Inflammatory macrophage (primary cell): ENCODE measurements at places on chromosomes 3 and 15.

DNA sequence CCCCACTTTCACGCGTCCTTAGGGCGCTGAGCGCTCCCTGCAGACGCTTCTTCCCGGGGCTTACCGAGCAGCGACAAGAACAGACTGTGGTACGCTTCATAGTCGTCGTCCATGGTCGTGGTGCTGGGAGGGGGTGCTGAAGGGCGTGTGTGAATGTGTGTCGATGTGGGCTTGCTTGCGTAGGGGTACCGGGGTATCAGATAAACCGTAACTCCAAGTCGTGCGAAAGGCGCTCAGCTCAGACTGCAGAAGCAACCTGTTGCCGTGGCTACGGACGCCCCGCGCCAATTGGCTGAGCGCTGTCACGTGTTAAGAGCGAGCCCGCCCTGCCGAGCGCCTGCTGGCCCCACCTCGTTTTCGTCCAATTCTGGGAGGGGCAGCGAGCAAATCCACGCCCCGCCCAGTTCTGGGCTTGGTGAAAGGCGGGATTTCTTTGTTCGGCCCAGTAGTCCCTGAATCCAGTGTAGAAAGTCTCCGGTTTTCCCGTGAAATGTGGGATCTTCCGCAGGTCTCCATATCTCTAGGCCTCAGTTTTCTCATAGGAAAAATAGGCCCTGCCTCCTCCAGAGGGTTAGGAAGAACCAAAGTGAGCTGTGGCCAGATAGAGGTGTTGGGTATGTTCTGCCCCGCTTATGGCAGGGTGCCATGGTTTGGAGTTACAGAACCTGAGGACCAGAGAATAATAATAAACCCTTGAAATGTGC lies at the start of gene EFCAB12:
EFCAB12 (minus strand) TSS at position 261 of the 704 bp plus-strand sequence; CDS start at position 113, 148 bp downstream.
- DNase-seq = peak; percentile 90

DNA sequence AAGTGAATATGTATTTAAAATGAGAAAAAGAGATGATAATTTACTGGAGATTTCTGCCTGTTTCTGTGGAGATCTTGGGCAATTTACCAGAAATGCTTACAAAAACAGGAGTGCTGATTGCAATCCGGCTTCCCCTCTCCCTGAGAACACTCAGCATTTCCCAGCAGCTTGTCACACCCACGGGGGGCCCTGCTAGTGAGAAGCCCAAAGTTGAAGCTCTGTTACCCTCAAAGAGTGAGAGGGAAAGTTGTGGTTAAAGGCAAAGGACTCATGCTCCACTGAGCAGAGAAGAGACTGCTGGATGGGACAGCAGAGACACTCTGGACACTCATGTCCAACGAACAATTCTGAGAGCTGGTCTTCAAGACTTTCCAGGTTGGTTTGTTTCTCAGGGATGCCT lies 2.9 kb downstream of the MCTP2 start:
- peak; percentile 62 for DNase-seq

- no peak for DNase-seq
Measured at GRCh38 chr3:169215461-169216352, 447.8 kb downstream of the MECOM start.

DNA sequence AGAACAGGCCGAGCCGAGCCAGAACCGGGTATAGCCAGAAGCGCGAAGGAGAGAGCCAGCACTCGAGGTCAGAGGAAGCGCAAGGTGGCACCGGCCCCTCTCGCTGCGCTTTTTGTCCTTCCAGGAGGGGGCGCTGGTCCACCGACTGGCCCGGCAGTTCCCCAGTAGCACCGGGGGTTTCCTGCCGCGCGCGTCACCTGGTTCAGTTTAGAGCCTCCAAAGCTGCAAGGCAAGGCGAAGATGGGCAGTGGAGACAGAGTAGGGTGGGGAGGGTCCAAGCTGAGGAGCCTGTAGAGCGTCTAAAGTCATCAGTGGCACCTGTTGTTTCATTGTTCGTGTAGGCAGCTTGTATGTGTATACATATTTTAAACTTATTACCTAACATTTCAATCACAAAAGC lies 7.6 kb upstream of the NR2E3 start:
- peak; percentile 3 for DNase-seq

DNA sequence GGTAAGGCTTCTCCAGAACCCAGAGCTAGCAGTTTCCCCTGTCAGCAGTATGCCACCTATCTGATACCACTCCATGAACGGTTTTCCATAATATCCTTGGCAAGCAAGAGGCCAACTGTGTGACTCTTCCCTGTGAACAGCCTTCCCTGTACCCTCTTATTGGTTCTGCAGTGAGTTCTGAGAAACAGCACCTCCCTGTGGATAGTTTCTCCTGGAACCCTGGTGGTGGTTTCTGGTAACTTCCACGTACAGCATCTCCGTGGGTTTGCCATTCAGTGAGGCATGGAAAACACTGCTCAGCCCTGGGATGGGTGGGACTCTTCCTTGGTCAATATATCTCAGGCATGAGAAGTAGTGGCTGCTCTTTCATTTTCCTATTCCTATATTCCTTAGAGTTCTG lies 19.4 kb upstream of the SERPINI2 start:
- peak; percentile 16 for DNase-seq

DNA sequence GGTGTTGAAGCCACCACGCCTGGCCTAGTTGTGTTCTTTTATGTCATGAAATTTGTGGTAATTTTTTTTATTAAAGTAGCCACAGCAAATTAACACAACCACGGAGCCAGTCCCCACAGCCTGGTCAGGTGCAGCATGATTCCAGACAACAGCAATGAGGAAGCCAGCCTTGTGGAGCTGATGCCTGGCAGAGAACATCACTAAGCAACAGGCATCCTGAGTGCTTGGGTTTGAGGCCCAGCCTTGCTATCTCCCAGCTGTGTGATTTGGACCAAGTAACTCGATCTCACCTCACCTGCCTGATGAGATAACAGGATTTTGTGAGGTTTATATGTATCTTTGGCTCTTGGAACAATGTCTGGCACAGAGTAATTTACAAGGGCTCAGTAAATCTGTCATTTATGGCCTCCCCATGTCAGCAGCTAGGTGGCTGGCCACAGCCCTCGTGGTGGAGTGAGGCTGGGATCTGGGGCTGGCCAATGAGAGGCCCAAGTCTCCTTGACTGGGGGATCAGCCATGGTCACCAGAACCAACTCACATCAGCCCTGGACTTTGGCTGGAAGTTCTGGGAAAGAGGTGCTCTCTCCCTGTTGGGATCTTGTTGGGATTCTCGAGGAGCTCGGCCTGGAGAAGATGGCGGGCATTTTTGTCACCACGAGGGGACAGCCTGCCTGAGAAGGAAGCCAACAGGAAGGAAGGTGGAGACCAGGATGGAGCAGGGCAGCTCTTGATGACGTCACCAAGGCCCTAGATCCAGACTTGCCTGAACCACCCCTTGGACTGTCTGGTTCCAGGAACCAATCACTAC lies 22.8 kb upstream of the FLNB start:
- no peak for DNase-seq

DNA sequence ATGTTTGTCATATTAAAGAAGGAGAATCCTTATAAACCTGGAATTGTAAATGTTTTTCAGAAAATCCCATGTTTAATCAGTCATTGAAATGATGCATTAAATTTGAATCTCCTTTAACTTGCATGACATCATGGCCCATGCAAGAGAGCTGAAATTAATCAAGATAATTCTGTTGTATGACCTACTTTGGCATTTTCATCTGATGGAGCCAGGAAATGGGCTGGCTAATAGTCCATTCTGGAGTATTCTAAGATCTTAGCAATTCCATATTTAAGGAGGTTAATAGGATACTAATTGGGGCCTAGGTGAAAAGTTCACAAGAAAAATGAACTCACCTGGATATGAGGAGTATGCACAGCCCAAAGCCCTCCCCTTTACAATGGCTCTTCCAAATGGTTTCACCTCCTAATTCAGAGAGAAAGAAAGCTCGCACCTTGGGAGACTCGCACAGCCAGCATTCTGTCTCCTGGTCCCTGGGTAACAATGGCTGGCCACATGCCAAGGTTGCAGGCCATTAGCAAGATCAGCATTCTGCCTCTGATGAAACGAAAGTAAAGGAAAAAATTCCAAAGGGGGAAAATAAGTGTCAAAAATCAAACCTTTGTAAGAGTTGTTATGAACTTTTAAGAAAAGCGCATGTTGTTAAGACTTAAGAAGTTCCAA lies 786.4 kb downstream of the MCTP2 start:
- DNase-seq = no peak

GRCh38 chr3:182629521-182629920 lies 163.8 kb upstream of the ATP11B start:
- DNase-seq = no peak

DNA sequence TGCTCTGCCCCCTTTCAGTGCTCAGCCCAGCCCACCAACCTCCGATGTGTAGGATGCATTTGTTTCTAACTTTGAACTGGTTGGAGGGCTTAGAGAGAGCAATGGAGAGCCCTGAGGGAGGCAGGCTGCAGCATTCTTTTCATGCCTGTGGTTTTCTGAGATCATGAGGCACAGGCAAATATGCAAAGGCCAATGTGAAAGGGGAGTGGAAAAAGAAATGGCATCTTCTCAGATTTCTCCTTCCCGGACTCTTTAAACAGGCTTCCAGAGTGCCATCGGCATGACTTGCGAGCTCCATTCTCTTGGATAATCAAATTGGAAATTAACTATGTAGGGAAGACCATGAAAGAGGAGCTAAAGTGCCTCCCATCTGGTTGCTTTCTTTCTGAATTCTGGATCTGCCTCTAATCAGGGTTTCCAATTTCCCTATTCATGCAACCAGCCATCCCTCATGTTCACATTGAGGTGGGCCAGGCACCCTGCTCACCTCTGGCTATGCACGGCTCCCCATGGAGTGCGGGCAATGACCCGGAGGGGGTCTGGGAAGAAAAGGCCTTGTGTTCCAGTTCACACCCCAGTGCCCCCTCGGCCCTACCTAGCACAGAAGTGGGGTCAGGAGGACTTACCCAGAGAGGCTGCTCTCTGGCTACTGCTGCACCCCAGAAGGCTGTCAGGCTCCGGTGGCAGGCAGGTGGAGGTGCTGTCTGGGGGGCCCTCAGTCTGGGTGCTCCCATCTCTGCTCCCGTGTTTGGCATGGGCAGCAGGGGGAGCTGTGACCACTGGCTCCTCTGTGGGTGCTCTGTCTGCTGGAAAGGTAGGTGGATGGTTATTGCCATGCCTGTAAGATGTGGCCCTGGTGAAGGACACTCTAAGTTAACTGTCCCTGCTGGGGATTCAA lies 16.1 kb downstream of the AMOTL2 start:
- DNase-seq = no peak

GRCh38 chr15:61994216-61994615 lies 66.0 kb downstream of the VPS13C start:
- DNase-seq = no peak

DNA sequence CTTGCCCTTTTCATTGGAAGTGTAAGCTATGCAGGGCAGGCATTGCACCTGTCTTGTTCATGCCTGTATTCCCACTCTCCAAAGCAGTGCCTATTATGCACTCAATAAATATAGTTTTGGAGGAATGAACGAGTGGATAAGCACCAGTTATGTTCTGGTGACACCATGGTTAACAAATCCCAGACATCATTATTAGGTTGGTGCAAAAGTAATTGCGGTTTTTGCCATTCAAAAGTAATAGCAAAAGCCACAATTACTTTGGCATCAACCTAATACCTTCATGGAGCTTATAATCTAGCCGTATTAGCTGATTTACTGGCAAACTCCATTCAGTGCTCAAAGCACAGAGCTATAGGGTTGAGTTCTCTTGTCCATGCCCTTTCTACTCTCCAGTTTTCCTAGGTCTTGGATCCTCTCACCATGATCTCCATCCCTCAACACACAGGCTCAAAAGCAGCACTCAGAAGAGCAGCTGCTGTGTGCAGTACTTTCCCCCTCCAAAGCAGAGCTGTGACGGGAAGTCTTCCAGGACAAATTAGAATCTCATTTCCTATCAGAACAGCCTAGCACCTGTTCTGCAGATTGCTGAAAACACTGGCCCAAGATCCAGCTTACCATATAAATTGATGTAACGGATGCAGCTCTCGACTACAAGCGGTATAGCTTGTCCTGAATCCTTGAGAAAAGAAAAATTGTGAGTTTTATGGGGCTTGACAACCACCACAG lies 63.2 kb upstream of the RAD18 start:
- DNase-seq = no peak

- DNase-seq = no peak
Measured at GRCh38 chr3:145145461-145145860, 1015.5 kb downstream of the PLOD2 start.

DNA sequence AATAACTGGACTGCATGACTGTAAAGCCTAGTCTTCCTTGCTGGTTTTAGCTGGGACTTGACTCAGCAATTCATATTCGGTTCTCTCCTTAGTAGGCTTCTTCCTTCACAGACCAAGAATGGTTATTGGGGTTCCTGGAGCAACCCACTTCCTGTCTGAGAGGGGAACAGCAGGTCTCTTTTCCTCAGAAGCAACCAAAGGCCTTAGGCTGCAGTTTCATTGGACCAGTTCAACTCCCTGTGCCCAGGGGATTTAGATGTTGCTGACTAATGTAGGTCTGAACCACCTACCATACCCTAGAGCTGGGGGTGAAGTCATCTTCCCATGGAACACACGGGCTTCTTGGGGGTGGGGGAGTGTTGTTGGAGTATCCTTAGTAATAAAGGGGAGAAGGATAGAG lies 84.0 kb upstream of the SKOR1 start:
- DNase-seq = no peak

DNA sequence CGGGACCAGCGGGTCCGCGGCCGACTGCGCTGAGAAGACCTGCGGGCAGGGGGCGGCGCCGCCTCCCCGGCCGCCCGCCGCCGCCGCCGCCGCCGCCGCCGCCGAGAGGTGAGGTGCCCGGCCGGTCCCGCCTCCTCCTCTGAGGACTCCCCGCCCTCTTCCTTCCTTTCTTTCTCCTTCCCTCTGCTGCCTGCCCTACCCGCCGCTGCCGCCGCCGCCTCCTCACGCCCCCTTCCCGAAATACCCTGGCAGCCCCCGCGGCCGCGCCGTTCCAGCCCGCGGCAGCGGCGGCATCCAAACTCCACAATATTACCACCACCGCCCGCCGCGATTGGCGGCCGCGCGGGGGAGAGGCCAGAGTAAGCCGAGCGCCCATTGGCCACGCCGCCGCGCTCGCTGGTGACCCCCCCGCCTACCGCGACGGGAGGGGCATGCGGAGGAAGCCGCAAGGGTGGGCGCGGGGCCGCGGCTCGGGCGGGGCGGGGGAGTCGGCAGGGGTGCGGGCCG lies 61.8 kb upstream of the ANKRD28 start:
- peak; percentile 75 for DNase-seq

GRCh38 chr15:57377478-57377847 lies 1.2 kb downstream of the CGNL1 start:
- no peak for DNase-seq

- no peak for DNase-seq
Measured at GRCh38 chr3:7461202-7461825, 600.4 kb downstream of the GRM7 start.

- DNase-seq = no peak
Measured at GRCh38 chr3:41600616-41601015, 361.3 kb downstream of the ULK4 start.

DNA sequence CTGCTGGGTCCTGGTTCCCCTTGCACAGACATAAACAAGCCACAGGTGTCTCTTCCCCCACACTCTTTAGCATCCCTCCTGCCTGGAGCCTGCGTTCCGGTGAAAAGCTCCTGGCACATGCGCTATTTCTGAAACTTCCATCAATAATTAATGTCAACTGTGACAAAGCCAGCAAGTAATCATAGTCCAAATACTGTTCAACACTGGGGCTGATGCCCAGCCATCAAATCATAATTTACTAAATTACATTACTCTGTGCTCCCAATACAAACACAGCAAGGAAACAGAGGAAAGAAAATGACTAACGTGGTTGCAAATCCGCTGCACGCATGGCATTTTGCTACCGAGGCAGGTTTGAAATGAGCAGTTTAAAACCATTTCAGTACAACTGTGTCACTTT lies 294.7 kb downstream of the ERC2 start:
- DNase-seq = no peak

- DNase-seq = no peak
Measured at GRCh38 chr3:195337747-195338146, 66.8 kb upstream of the XXYLT1 start.
